H9 (cell line): ENCODE measurements at places on chromosomes 5 and 9. TPM values are rescaled to one million over a fixed set of nuclear protein-coding genes. Genes with fewer than 3 reads are reported as not detected.

GPR21 gene
- total RNA-seq, result 0.87 and 1.0 TPM in 2 replicates

BRINP1 gene
- 12.4 and 14.0 TPM in 2 replicates for total RNA-seq

HCN1 gene
- 2.9 and 4.6 TPM in 2 replicates for total RNA-seq

MEIKIN gene
- total RNA-seq, result not detected in 2 replicates

PKD2L2 gene
- total RNA-seq, result not detected in 2 replicates

SLC4A9 gene
- total RNA-seq, result 0.07 TPM in 1 of 2 replicates, not detected in the other

IFNA21 gene
- not detected in 2 replicates for total RNA-seq

NAIP gene
- 2.2 and 2.8 TPM in 2 replicates for total RNA-seq

SLCO6A1 gene
- total RNA-seq, result 0.46 and 0.77 TPM in 2 replicates

ANXA1 gene
- total RNA-seq, result 3.5 and 3.6 TPM in 2 replicates

- H3K36me3 ChIP-seq, result no peaks in the 10 kb centered on the region
- no peaks in the 10 kb centered on the region for H3K4me1 ChIP-seq
- no peak overlapping the region for H3K27ac ChIP-seq
Measured at GRCh38 chr9:134475011-134475790, 148.9 kb downstream of the RXRA start.

- no peak for DNase-seq
- no peaks in the 10 kb centered on the region for H3K36me3 ChIP-seq
- no peaks in the 10 kb centered on the region for H3K27me3 ChIP-seq
- no peaks in the 10 kb centered on the region for H3K4me1 ChIP-seq
Measured at GRCh38 chr5:120436996-120437395, 27.1 kb upstream of the PRR16 start.

DNA sequence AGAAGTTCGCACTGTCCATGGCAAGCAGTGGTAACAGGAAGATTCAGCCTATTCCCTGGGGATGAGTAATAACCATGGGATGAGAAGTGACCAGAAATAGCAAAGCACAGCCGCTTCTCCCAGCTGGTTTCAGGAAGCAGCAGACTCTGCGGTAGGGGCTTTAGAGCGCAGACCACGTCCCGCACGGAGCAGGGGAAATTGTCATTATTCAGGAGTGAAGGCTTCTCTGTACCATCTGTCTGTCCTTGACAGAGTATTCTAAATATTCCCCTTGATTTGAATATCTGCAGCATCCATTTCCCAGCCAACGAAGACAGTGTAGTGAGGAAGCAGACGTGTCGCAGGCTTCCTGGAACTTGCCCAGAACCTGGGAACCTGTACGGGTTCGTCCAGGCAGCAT, 159.6 kb downstream of the NXNL2 start:
- H3K36me3 ChIP-seq, result peaks cover 3% of the 10 kb centered on the region
- H3K27me3 ChIP-seq, result no peaks in the 10 kb centered on the region
- H3K4me3 ChIP-seq, result no peak overlapping the region
- H3K27ac ChIP-seq, result no peak overlapping the region
- DNase-seq, result no peak

DNA sequence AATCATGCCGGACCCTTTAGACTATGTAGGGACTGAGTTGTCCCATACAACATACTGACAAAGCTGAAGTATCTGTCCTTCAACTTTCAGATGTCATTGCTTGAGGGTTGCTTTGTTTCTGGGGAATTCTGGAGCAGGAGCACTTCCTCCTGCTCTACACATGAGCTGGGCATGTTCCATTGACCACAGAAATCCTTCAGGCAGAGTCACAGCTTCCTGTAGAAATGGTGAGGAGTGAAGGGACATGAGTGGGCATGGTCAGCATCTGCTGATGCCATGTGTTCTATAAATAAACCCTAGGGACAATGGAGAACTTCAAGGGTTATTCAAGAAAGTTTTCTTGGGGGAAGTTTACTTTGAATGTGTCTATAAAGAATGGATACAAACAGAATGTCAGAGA, 296.6 kb upstream of the FBXL7 start:
- H3K36me3 ChIP-seq, result no peaks in the 10 kb centered on the region
- H3K27me3 ChIP-seq, result no peaks in the 10 kb centered on the region; the same call in 1 of the 2 replicates
- H3K4me3 ChIP-seq, result no peak overlapping the region

GRCh38 chr5:23053846-23054245, 200.7 kb upstream of the CDH12 start:
- no peak overlapping the region for H3K4me3 ChIP-seq
- no peak for DNase-seq
- no peaks in the 10 kb centered on the region for H3K4me1 ChIP-seq
- H3K27me3 ChIP-seq, result no peaks in the 10 kb centered on the region
- no peak overlapping the region for H3K27ac ChIP-seq
- H3K36me3 ChIP-seq, result no peaks in the 10 kb centered on the region

- peaks cover 90% of the 10 kb centered on the region for H3K36me3 ChIP-seq
- no peaks in the 10 kb centered on the region for H3K4me1 ChIP-seq
- H3K27me3 ChIP-seq, result no peaks in the 10 kb centered on the region
Measured at GRCh38 chr5:156411-157072, 34.8 kb upstream of the LRRC14B start.

- H3K27me3 ChIP-seq, result no peaks in the 10 kb centered on the region
- H3K27ac ChIP-seq, result no peak overlapping the region
- DNase-seq, result no peak
Measured at GRCh38 chr5:60993875-60994571, 49.0 kb downstream of the NDUFAF2 start.

DNA sequence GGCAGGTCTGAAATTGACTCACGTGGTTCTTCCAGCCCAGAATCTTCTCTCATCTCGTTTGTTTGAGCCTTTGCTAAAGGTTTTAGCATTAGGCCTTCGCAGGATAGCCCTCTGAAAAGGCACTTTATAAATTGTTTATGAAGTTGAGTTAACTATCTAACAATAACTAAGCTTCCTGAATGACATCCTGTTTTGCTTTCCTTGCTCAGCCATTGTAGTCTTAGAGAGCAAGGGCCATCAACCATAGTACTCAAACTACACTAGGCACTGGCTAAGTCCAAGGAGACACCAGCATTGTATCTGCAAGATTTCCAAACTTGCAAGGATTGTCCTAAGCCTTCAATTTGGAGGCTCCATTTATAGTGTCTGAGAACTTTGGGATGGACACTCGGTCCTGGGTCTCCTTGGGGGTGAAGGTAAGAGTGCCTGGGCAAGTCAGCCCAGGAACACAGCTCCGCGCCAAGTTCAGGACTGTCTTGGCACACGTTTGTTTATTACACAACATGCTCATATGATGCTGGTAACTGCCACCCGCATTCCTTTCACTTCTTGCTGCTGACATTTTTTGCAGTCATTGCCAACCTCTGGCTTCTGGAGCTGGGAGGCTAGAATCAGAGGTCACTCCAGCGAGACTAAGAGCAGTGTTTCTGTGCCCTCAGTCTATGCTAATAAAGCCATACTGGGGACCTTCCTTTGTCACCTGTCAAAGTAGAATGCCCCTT, 151.1 kb downstream of the ESM1 start:
- H3K4me1 ChIP-seq, result no peaks in the 10 kb centered on the region
- H3K27me3 ChIP-seq, result no peaks in the 10 kb centered on the region
- H3K27ac ChIP-seq, result no peak overlapping the region
- no peaks in the 10 kb centered on the region for H3K36me3 ChIP-seq

DNA sequence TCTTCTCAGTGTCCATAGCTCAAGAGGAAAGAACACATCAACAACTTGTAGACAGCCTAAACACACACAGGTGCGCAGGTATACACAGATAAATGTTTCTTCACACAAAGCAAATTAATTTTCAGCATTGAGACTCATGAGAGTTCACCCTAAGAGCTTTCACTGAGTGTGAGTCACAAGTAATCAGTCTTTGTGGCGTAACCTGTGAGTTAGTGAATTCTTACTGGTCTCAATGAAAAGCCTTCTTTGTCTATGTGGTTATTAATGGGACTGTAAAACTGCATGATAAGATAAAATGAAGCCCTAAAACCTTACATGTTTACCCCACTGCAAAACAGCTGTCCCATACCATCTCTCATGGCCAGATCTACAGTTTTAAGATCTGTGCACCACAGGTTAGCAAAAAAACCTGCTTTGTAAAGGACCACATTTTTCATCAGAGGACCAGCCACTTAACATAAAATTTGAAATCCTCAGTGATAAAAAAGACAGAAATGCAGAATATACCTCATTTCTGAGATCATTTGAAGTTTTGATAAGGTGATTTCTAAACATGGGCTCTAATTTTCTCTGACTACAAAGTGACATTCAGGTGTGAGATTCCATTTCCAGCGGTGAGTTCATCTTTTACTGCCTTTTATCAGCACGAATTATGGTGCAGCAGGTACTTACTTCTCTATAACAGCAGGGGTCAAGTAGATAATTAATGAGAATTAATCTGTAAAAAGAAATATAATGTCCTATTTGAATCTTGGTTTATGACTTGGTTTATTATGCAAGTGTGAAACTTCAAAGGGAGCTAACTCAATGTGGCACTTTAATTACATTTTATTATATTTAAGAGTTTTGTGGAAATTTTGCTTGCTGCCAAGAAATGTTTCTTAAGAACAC, 335.7 kb upstream of the PIK3R1 start:
- no peaks in the 10 kb centered on the region for H3K27me3 ChIP-seq
- no peak overlapping the region for H3K27ac ChIP-seq
- H3K4me3 ChIP-seq, result no peak overlapping the region
- H3K4me1 ChIP-seq, result no peaks in the 10 kb centered on the region
- no peaks in the 10 kb centered on the region for H3K36me3 ChIP-seq
- no peak for DNase-seq

DNA sequence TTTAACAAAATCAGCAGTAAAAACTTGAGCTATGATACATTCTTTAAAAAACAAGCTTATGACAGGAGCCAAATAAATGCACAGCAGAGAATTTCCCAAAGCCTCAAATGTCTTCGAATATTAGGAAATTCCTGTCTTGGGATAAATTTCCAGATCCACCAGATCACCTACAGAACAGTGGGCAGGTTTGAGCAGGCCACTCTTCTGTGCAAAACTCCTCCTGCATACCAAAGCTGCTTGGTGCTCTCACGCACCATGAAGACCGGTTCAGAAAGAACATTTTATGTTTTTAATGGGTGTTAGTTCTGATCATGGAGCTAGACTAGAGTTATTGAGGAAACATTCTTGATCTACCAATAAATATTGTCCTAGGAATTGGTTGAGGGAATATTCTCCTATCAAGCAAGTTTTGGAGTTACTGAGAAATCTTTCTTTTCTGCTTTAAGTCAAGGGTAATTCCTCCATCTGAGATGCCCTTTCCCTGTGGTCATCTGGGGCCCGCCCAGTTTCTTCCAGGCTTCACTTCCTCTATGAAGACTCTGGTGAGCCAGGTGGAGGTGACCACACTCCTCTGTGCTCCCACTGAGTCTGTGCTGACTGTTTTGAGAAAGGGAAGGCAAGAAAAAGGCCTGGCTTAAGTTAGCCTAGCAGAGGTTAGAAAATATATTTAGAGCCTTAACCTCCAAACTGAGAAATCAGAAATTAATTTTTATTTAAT, 17.9 kb downstream of the TNFSF15 start:
- no peaks in the 10 kb centered on the region for H3K27me3 ChIP-seq
- H3K36me3 ChIP-seq, result no peaks in the 10 kb centered on the region
- DNase-seq, result no peak
- H3K4me1 ChIP-seq, result no peaks in the 10 kb centered on the region
- no peak overlapping the region for H3K27ac ChIP-seq

DNA sequence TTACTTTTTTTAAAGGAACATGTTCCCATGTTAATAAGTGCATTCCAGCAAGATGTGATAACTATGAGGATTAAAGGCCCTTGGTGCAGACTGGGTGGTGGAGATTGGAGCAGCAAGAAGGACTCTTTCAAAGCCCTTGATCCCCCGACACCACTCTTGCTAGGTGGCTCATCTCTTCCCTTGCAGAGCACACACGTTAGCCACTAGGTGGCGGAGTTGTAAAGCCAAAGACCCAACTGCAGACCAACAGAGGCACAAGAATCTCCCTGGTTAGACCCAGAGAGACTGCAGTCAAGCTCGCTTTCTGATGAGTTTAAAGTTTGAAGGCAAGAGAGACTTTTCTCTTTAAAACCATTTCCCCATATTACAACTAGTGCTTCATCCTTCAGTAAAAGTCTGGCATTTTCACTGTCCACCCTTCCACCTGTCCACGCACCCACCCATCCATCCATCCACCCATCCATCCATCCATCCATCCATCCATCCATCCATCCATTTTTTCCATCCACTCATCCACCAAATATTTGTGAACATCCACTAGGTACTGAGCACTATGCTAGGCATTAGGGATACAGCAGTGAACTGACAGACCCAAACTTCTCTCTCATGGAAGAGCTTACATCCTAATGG, 226.9 kb downstream of the MSX2 start:
- H3K36me3 ChIP-seq, result no peaks in the 10 kb centered on the region
- H3K4me3 ChIP-seq, result no peak overlapping the region
- no peaks in the 10 kb centered on the region for H3K27me3 ChIP-seq
- DNase-seq, result peak; percentile 77
- H3K27ac ChIP-seq, result no peak overlapping the region

GRCh38 chr5:25979086-25979485, 1059.3 kb downstream of the CDH9 start:
- peaks cover 18% of the 10 kb centered on the region for H3K36me3 ChIP-seq
- H3K4me3 ChIP-seq, result no peak overlapping the region
- DNase-seq, result no peak
- H3K27me3 ChIP-seq, result no peaks in the 10 kb centered on the region

DNA sequence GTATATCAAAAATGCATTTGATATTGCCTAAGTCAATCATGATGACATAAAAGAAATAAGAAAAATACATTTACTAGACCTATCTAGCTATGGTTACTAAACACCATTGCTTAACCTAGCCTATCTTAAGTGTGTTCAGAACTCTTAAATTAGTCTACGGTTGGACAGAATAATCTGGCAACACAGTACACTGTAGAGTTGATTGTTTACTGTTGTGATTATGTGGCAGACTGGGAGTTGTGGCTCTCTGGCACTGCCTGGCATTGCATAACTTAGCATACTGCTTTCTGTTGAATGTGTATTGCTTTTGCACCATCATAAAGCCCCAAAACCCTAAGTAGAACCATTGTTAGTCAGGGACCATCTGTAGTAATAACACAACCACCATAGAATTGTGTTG, 21.2 kb upstream of the ZFAND5 start:
- H3K4me3 ChIP-seq, result no peak overlapping the region
- H3K4me1 ChIP-seq, result no peaks in the 10 kb centered on the region
- H3K27ac ChIP-seq, result no peak overlapping the region
- H3K27me3 ChIP-seq, result no peaks in the 10 kb centered on the region
- no peak for DNase-seq

DNA sequence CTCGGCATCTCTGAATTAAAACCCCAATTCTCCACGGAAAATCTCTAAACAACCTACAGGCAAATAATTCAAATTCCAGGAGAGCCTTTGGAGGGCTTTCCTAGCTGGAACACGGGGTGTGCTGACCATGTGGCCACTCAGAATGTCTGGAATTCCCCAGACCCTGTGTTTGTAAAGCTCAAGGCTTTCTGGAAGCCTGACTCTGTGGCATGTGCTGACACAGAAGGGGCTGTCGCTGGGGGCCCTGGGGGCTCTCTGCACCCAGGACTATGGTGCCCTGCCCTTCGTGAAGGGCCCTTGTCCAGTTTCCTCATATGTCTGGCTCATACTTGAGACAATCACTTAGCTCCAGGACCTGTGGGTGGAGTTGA, 29.0 kb upstream of the BOD1 start:
- no peak overlapping the region for H3K27ac ChIP-seq
- H3K4me1 ChIP-seq, result peaks cover 7% of the 10 kb centered on the region; the same call in 1 of the 2 replicates
- no peak overlapping the region for H3K4me3 ChIP-seq
- no peaks in the 10 kb centered on the region for H3K36me3 ChIP-seq
- DNase-seq, result peak; percentile 47
- H3K27me3 ChIP-seq, result no peaks in the 10 kb centered on the region
